Cardiac atrium fibroblast (primary cell): ENCODE measurements at places on chromosomes 5 and 9. TPM values are rescaled to one million over a fixed set of nuclear protein-coding genes. Genes with fewer than 3 reads are reported as not detected.

The MED10 gene
- 22.4 and 22.9 TPM in 2 replicates for total RNA-seq

The SURF2 gene
- 8.7 and 27.4 TPM in 2 replicates for total RNA-seq

The FYB1 gene
- total RNA-seq, result not detected in 2 replicates

The OR2K2 gene
- not detected in 2 replicates for total RNA-seq

The ARID3C gene
- total RNA-seq, result 0.72 TPM in 1 of 2 replicates, not detected in the other

The LCP2 gene
- total RNA-seq, result not detected in 2 replicates

The MYOT gene
- not detected in 2 replicates for total RNA-seq

The SLC34A1 gene
- not detected in 2 replicates for total RNA-seq

The LCN9 gene
- total RNA-seq, result not detected in 2 replicates

The OR13C3 gene
- not detected in 2 replicates for total RNA-seq

The ECM2 gene
- 5.8 and 6.0 TPM in 2 replicates for total RNA-seq

The SOHLH1 gene
- total RNA-seq, result not detected in 2 replicates

The FGF18 gene
- 0.49 TPM in 1 of 2 replicates, not detected in the other for total RNA-seq

The ZNF454 gene
- 1.1 and 1.9 TPM in 2 replicates for total RNA-seq

The CATSPER3 gene
- total RNA-seq, result not detected in 2 replicates

The SPATA31E1 gene
- total RNA-seq, result not detected in 2 replicates

The GABRB2 gene
- total RNA-seq, result under 0.01 TPM in 1 of 2 replicates, not detected in the other

The DNAI1 gene
- total RNA-seq, result not detected in 2 replicates

The LPAR1 gene
- 57.3 and 79.1 TPM in 2 replicates for total RNA-seq

The PHF24 gene
- not detected in 2 replicates for total RNA-seq

The TNFSF15 gene
- 0.16 TPM in 1 of 2 replicates, not detected in the other for total RNA-seq

The TGFBI gene
- 957 and 1,161 TPM in 2 replicates for total RNA-seq
